Right renal cortex interstitium (tissue), 3 donors: ENCODE measurements at places on chromosomes 16 and 17. TPM values are rescaled to one million over a fixed set of nuclear protein-coding genes. Genes with fewer than 3 reads are reported as not detected.

The DNAH2 gene
- 0.25 TPM for polyA plus RNA-seq

The BIRC5 gene
- 28.6 TPM for polyA plus RNA-seq

The CES2 gene
- polyA plus RNA-seq = 45.2 TPM

The OTOP2 gene
- polyA plus RNA-seq = not detected

The CCL4L2 gene
- polyA plus RNA-seq = 2.4 TPM

The NPIPB9 gene
- 1.8 TPM for polyA plus RNA-seq

The OR2C1 gene
- 0.72 TPM for polyA plus RNA-seq

GRCh38 chr16:81838794-81839193 lies 59.7 kb downstream of the PLCG2 start:
- DNase-seq = no peak

DNA sequence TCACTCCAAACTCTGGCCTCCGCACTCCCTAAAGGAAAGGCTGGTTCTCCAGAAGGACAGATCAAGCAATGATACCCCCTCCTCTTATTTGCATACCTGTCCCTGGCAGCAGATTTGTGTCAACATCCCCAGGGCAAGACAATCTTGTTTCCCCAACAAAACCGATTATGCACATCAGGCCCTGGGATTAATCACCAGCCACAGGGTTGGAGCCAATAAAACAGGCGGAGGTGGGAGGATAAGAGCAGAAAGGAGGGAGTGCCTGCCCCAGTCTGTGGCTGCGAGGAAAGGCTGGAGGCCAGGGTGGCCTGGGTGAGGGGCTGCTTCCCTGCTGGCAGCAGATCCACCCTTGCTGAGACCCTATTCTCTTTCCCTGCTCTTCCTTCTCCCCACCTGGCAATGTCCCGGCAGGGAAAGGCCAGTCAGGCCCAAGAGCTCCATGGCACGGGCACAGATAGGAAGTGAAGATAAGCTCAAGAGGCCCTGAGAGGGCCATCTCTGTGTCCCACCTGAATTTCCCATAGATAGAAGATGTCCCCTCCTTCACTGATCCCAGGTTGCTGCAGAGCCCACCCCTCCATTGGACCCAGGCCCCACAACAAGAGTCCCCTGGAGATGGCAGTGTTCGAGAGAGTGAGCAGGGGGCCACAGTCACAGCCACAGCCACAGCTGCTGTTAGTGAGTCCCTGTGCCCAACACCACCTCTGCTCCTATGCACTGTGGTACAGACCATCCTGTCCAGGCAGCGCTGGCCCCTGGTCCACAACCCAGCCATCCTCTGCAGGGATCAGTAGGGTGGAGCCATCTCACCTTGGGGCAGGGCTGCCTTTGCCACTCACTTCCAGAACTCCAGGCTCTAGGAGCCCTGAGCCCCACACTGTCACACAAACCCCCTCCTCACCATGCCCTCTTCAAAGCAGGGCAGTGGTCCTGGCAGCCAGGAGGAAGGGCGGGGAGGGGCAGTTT lies 137.5 kb downstream of the SDK2 start:
- no peak for DNase-seq

DNA sequence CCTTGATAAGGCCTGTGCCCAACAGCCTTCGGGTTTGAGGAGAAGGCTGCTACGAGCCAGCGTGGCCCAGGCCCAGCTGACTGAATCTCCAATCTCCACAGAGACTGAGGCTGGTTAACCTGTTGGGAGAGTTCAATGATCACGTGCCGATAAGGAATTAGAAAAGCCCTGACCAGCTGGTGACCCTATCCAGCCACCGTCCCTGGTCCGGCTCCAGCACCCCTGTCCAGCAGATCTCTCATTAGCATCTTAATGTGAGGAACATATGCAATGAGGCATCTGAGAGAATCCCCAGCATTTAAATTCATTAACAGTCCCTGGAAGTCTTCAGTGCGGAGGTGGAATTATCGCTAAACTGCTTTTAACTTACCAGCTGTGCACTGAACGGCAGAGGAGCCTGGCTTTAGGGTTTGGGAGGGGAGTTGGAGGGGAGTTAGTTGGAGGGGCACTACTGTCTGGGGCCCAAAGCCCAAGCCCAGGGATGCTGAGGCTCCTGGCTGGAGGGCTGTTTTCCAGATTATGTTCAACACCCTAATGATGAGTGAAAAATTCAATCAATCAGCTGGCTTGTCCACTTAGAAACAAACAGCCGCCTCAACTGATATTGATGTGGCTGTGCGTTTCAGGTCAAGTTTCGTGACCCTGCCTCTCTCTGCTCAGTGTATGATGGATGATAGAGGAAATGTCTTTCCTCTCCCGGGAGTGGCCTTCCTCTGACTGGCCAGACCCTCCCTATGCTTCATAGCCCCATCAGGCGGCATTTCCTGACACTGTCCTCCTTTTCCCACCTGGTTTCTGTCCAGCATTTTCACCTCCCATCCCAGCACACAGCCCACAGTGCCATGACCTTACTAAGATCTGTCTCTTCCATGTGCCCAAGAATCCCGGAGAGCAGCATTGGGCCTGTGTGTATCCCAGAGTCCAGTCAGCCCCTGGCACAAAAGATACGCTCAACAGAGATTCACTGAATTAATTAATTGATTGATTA lies 184.5 kb downstream of the CCT6B start:
- no peak for DNase-seq

DNA sequence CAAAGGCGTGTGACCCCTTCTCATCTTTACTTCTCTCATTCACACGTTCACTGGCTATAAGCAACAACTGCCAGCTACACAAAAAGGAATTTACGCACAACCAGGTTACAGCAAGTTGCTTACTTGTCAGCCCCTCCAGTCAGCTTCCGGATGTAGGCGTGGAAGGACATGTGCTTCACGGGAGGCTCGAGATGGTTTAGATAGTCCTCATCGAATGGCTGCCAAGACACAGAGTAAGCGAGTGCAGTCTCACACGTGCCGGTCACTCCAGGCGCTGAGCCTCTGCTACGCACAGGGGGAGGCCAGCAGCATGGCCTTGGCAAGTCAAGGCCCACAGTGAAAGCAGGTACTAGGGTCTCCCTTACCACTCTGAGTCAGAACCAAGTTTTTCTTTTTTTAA lies 28.3 kb downstream of the NPLOC4 start:
- DNase-seq = no peak

DNA sequence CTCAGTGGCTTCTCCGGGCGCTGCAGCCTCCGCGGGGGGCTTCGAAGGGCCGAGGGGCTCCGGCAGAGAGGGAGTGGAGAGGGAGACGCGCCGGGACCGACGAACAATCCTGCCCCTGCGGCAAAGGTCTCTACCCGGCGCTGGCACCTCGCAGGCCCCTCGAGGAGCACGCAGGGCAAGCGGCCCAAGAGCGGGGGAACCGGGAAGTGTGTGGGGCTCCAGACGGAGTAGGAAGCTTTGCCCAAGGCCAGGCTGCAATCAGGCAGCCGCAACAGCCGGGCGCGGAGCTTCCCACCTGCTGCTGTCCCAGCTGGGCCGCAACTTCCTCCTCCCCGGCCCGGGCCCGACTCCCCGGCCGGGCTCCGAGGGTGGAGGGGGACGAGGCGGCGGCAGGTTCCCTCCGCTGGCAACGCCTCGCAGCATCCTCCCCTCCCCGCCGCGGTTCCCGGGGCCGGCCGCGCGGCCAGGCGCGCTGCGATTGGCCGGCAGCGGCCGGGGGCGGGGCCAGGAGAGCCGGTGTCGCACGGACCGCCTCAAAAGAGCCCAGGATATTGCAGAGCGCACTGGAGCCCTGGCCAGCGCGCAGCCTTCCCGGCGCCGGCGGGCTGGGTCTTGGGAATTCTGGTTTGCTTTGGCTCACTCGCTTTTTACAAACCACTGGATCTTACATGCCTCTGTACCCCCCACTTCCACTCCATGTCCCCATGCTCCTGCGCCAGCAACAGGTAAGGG lies at the start of gene KCNJ2:
KCNJ2 (plus strand) TSS at position 556 of the 732 bp plus-strand sequence. CDS start 5,508 bp downstream, outside the sequence.
- DNase-seq = peak; percentile 70

GRCh38 chr17:77215281-77215680 lies 74.5 kb downstream of the SEC14L1 start:
- no peak for DNase-seq

- DNase-seq = no peak
Measured at GRCh38 chr17:80991645-80992076, at the start of gene CHMP6. CHMP6 (plus strand) TSS chr17:80991841; CDS start chr17:80991919, 78 bp downstream.
